Activated CD8-positive, alpha-beta memory T cell treated with anti-CD3 and anti-CD28 coated beads for 1 hour (primary cell): ENCODE measurements at places on chromosomes 2 and 18.

DNA sequence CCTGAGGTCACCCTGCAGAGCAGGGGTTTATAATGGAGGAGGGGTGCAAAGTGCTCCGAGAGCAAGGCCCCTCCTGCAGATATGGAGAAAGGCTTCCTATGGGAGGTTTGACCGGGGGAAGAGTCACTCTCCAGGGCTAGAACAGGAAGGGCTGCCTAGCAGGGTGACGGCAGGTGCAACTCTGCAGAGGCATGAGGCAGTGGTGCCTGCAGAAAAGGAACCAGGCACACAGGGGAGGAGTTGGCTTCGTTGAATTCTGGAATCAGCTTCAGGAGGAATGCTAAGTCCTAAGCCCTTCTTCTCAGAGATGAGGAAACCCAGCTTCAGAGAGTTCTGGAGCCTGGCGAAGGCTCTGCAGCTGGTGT, 17.5 kb upstream of the HPCAL1 start:
- DNase-seq = no peak

- DNase-seq = no peak
Measured at GRCh38 chr18:3051718-3052410, 38.9 kb upstream of the LPIN2 start.

DNA sequence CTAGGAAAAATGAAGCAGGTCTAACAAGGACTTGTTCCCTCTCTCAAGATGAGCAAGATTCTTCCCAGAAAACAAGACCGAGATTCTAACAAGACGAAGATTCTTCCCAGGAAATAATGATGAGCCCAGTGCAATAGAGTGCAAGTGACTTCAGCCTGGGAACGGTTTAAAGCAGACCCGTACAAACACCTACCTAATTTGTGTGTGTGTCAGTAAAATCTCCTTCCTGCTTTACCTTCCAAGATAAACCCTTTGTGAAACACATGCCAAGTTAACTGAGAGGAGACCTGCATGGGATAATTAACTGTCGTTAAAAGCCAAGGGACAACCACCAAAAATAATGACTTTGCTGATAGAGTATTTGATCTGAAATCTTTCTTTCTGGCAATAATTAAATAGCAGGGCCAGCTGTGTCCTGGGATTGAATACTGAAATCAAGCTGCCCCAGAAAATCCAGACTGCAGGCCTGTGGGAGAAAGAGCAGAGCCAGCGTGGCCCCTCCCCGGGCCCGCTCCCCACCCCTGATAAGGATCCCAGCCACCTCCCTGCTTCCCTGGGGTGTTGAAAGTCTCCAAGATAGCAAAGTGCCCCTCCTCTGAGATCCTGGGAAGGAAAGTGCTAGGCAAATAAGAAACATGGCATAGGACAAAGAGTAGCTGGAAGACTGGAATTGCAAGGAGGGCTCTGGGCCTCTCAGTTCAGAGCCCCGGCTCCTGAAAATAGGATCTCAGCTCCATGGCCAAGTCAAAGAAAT, 145.5 kb downstream of the CYP26B1 start:
- no peak for DNase-seq

DNA sequence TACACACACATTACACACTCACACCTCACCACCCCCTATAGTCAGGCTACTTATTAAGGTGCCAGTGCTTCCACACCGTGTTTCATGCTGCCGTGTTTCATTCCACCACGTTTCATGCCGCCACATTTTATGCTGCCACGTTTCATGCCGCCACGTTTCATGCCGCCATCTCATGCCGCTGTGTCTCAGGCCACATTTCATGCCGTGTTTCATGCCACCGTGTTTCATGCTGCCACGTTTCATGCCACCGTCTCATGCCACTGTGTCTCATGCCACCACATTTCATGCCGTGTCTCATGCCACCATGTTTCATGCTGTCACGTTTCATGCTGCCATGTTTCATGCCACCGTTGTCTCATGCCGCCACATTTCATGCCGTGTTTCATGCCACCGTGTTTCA, 65.1 kb downstream of the MBOAT2 start:
- no peak for DNase-seq

DNA sequence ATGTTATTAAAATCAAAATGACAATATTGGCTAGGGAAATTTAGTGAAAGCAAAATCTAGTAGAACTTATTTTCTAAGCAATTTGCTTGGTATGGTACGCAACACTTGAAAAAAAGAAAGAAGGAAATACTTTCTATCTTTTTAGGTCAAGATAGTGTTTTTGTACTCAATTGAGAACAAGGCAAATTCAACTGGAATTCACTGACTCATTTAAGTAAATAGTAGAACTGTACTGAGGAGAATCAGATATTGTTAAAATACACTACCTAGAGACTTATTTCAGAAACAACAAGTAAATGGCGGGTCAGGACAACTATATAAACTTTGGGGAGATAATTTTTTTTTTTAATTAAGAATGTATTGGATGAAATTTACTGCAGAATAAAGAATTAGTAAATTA, 18.9 kb downstream of the ZRANB3 start:
- no peak for DNase-seq

- DNase-seq = no peak
Measured at GRCh38 chr2:166117491-166117890, 10.3 kb downstream of the SCN1A start.
